ENCODE measurements at places on chromosomes 5 and 9.

DNA sequence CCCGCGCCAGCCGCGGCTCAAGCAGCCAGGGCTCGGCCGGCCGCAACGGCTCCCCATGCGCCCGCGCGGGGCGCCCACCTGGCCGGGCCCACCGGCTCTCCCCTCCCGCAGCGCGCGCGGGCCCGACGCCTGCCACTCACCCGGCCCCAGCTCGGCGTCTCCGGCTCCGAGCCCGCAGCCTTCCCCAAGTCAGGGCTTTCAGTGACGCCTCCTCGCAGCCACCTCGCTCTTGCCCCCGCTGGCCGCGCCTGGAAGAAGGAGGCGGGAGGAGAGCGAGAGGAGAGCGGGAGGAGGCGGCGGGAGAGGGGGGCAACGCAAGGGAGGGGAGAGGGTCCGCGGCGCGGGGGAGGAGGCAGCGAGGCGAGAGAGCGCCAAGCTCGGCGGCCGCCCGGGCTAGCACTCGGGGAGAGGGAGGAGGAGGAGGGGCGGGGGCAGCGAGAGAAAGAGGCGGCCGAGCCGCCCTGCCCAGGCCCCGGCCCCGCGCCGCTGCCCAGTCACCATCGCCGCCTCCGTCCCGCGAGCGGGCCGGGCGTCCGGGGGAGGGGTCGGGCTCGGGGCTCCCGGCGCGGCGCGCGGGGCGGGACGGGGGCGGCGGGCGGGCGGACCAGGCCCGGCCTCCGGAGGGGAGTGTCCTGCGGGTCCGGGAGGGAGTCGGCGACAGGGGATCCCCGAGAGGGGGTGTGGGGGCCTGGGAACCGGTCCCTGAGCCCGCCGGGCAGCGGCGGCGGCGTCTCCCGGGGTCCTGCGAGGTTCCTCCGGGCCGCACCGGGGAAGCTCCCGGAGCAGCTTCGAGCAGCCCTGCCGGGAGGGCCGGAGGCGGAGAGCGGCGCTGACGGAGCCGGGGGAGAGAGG, at the start of gene LHFPL2:
LHFPL2 (minus strand) TSS at position 414 of the 852 bp plus-strand sequence. CDS start 138,559 bp downstream, outside the sequence.
- H3K4me1 ChIP-seq: peaks cover 60% of the 10 kb centered on the region
- H3K4me3 ChIP-seq: peak within 1 kb of the TSS; percentile 70
- peak; percentile 90 for DNase-seq
- no peaks in the 10 kb centered on the region for H3K27me3 ChIP-seq
- H3K36me3 ChIP-seq: no peaks in the 10 kb centered on the region

DNA sequence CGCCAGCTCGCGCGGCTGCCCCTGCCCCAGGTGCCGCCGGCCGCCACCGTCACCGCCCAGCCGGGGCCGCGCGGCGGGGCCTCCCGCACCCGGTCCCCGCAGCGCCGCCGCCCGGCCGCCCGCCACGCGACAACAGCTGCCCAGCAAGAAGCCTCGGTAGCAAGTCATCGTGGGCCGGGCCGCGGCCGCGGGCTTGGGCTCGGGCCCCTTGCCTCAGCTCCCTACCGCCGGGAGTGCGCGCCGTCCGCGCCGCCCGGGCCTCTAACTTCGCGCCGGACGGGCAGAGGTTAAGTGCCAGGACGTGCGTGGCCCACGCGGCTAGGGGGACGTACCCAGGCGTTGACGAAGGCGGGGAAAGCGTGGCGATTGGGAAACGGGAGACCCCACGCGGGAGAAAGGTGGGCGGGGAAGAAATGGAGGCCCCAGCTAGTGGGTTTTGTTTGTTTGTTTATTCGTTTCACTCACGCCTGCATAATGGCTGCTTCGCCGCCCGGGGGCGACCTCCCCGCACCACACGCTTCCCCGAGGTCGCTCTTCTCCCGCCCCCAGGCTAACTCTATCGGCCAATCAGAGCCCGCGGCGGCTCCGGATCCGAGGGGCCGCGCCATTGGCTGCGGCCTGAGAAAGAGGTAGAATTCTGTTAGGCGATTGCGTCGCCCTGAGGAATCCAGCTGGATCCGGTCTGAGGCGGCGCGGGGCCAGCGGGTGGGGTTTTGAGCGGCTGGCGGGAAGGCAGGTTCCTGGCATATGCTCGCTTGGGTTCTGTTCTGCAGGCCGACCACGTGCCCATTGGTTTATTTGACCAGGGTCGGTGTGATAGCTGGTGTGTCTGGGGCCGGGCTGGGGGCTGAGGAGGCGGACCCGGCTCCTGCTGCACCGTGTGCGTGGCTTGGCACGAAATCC, at the start of gene NADK2:
NADK2 (minus strand) TSS at position 295 of the 903 bp plus-strand sequence; CDS start at position 168, 127 bp downstream.
- H3K4me1 ChIP-seq: peaks cover 19% of the 10 kb centered on the region
- peak; percentile 95 for DNase-seq
- peak within 1 kb of the TSS; percentile 100 for H3K27ac ChIP-seq
- H3K4me3 ChIP-seq: peak within 1 kb of the TSS; percentile 99
- no peaks in the 10 kb centered on the region for H3K27me3 ChIP-seq

DNA sequence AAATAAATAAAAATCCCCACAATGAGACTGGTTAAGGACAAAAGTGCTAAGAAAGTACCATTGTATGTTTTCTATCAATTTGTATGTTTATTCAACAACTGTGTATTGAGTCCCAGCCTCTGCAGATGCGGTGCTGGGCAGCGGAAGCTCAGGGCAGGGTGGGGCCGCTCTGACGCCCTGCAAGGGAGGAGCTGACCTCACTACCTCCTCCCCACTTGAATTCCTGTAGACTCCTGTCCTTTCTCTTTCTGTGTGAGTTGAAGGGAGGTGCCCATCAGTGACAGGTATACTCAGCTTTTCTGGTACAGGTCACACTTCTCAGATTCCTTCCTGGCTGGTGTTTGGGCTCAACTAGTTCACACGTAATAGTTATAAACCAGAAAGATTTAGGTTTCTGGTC, 27.0 kb downstream of the ANGPTL2 start:
- H3K27ac ChIP-seq: no peak overlapping the region
- no peaks in the 10 kb centered on the region for H3K4me1 ChIP-seq
- peaks cover 28% of the 10 kb centered on the region for H3K36me3 ChIP-seq

GRCh38 chr5:134370311-134370870, 978 bp upstream of the UBE2B start:
- no peaks in the 10 kb centered on the region for H3K4me1 ChIP-seq
- H3K36me3 ChIP-seq: no peaks in the 10 kb centered on the region
- H3K27ac ChIP-seq: peak overlapping the region; percentile 94
- DNase-seq: no peak
- peak overlapping the region; percentile 90 for H3K4me3 ChIP-seq

GRCh38 chr5:2141254-2142000, 258.7 kb upstream of the IRX4 start:
- no peaks in the 10 kb centered on the region for H3K27me3 ChIP-seq
- H3K36me3 ChIP-seq: no peaks in the 10 kb centered on the region
- no peak overlapping the region for H3K4me3 ChIP-seq
- no peak for DNase-seq
- H3K4me1 ChIP-seq: no peaks in the 10 kb centered on the region
- H3K27ac ChIP-seq: no peak overlapping the region

- no peaks in the 10 kb centered on the region for H3K36me3 ChIP-seq
- H3K27ac ChIP-seq: no peak overlapping the region
- no peaks in the 10 kb centered on the region for H3K4me1 ChIP-seq
- H3K27me3 ChIP-seq: no peaks in the 10 kb centered on the region
- DNase-seq: no peak
- H3K4me3 ChIP-seq: no peak overlapping the region
Measured at GRCh38 chr9:89468281-89468960, 29.5 kb downstream of the SEMA4D start.

- no peaks in the 10 kb centered on the region for H3K4me1 ChIP-seq
- no peak overlapping the region for H3K27ac ChIP-seq
- H3K36me3 ChIP-seq: no peaks in the 10 kb centered on the region
- no peak overlapping the region for H3K4me3 ChIP-seq
- DNase-seq: no peak
Measured at GRCh38 chr5:55101556-55102276, 730 bp upstream of the GZMA start.

DNA sequence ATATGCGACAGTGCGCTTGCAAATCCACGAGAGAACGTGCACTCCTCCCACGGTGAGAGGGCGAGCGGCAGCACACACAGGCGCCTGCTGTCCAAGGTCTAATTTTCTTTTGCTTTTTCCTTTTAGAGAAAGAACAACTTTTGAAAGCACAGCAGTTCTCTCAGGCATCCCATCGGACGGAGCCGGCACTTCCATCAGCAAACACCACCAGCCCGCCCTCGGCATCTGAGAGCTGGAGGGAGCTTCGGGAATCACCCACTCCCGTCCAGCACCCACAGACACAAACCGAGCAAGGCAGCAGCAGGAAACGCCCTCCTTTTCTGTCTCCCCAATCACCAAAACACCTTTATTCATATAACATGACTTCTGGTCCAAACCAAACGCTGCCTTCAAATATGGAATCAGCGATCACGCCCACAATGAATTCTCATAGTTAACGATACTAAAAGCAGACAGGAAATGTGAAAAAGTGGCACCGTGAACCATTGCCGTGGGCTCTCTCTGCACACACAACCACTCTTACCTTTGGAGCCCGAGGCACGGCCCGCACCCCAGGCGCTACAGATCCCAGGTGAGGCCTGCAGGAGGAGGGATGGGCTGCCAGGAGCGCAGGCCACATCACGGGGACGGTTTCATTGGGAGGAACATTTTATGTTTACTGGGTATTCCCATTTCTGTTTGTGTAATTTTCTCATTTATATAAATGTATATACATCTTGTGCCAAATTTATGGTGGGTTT, 14.2 kb downstream of the LPCAT1 start:
- H3K4me1 ChIP-seq: no peaks in the 10 kb centered on the region
- no peak overlapping the region for H3K4me3 ChIP-seq
- H3K27me3 ChIP-seq: no peaks in the 10 kb centered on the region
- no peak overlapping the region for H3K27ac ChIP-seq
- DNase-seq: no peak

DNA sequence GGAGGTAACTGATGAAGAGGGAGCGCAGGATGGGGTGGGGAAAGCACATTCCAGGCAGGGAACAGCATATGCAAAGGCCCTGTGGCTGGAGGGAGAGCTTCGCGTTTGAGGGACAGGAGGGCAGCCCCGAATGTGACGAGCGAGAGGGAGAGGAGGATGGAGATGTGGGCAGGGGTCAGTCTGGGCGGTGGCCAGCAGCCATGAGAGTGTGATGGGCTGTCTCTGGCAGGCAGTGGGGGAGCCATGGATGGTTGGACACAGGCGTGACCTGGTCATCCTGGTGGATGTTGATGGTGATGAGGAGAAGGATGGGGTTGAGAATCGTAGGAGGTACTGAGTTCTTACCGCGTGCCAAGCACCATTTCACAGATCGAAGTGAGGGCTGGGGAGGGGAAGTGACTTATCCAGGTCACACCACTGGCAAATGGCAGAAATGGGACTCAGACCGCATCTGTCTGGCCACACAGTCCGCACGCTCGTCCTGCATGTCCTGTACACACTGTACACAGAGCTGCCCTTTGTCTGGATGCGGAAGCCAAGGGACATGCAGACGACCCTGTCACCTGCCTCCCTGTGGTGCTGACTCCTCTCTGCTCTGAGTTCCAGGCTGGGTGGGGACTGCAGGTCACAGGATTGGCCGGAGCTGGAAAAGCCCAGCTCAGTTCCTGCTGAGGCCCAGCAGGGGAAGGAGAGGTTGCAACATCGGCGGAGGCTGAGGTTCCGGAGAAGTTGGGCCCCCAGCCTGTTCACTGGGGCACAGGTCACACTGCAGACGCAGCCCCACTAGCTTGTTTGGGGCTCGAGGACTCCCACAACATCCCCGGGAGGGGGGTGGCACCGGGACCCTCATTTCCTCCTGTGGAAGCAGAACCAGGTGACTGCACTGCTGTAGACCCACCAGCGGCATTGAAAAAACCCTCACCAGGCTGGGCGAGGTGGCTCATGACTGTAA, 165.6 kb upstream of the IER5L start:
- H3K27me3 ChIP-seq: no peaks in the 10 kb centered on the region
- H3K36me3 ChIP-seq: no peaks in the 10 kb centered on the region
- peak; percentile 81 for DNase-seq
- peak overlapping the region; percentile 47 for H3K27ac ChIP-seq
- H3K4me3 ChIP-seq: no peak overlapping the region

DNA sequence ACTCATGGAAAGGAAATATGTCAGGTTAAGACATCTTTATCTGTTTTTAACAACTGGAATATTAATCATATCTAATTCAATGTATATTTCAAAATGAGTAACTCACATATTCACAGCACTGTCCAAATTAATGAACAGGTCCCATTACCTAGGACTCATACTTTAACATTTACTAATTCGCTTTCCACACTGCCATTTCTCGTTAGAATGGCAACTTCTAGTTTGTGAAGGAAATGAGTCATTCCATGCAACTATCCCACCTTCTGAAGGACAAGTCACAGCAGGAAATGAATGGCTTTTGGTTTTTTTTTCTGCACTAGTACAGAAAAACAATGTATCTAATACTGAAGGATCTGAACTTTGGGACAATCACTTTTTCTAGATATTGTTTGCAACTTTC, 24.6 kb upstream of the IFNK start:
- H3K4me1 ChIP-seq: peaks cover 3% of the 10 kb centered on the region
- no peak overlapping the region for H3K4me3 ChIP-seq
- H3K27me3 ChIP-seq: no peaks in the 10 kb centered on the region
- no peaks in the 10 kb centered on the region for H3K36me3 ChIP-seq

DNA sequence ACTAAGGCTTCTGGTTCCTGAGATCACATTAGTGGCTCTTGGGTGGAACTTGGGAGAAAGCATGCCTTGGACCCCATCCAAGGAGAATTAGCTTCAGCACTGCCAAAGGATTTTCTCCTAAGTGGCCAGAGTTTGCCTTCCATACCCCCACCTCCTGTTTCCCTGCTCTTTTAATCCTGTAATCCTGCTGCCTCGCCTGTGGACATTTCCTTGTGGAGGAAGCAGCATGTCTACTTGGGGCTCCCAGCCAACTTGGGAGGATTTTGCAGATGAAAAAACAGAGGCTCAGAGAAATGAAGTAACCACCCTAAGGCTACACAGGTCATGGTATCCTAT, 1.6 kb downstream of the ARSI start:
- H3K4me3 ChIP-seq: no peak overlapping the region
- DNase-seq: no peak
- peaks cover 16% of the 10 kb centered on the region for H3K4me1 ChIP-seq
- H3K27ac ChIP-seq: no peak overlapping the region
- H3K27me3 ChIP-seq: no peaks in the 10 kb centered on the region

GRCh38 chr5:149628221-149628620, 46.9 kb downstream of the ARHGEF37 start:
- DNase-seq: no peak
- peaks cover 88% of the 10 kb centered on the region for H3K36me3 ChIP-seq
- H3K27ac ChIP-seq: no peak overlapping the region
- no peaks in the 10 kb centered on the region for H3K27me3 ChIP-seq
- no peak overlapping the region for H3K4me3 ChIP-seq

- H3K4me3 ChIP-seq: no peak overlapping the region
- no peaks in the 10 kb centered on the region for H3K27me3 ChIP-seq
- H3K36me3 ChIP-seq: no peaks in the 10 kb centered on the region
- H3K4me1 ChIP-seq: no peaks in the 10 kb centered on the region
- H3K27ac ChIP-seq: no peak overlapping the region
- no peak for DNase-seq
Measured at GRCh38 chr9:15146268-15146700, 160.7 kb downstream of the TTC39B start.

DNA sequence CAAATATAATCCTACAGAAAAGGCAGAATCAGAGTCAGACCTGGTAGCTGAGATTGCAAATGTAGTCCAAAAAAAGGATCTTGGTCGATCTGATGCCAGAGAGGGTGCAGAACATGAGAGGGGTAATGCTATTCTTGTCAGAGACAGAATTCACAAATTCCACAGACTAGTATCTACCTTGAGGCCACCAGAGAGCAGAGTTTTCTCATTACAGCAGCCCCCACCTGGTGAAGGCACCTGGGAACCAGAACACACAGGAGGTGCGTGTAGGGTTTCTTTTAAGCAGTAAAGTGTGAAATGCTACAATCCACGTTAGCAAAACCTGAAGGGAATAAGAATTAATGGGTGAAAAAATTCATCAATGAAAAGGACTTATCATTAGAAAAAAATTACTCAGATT, 145.8 kb downstream of the GIN1 start:
- no peak overlapping the region for H3K4me3 ChIP-seq
- H3K27me3 ChIP-seq: no peaks in the 10 kb centered on the region
- DNase-seq: no peak
- no peak overlapping the region for H3K27ac ChIP-seq
